ENCODE measurements at places on chromosomes 2 and 18.

- DNase-seq: no peak
These were observed 152.3 kb upstream of the STON1 start for GRCh38 chr2:48377646-48378045.

DNA sequence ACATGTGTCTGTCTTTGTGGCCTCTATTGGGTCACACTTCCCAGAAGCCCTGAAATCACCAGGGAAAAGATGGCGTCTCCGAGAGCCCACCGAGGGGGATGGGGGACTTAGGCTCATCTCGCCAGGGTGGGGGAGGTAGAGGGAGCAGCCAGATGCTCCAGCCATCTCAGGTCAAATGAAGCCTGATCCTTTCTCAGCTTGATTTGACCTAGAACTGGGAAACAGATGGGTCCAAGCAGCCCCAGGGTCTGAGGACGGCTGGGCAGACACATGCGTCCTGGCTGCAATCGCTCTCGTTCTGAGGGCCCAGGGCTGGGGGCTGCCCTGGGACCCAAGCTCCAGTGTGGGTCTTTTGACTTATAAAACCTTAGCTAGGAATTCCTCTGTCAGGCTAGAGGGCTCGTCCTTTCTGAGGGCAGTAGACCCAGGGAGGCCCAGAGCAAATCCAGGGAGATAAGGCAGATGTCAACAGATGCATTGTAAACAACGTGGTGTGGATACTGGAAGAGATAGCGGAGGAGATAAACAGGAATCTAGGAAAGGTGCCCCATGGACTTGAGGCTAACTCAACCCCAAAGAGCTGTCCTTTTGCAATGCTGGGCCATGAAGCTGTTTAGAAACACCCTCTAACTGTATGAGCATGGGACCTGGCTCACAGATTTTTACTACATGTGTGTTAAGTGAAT is 127.7 kb downstream of the MYCN start:
- DNase-seq: no peak

DNA sequence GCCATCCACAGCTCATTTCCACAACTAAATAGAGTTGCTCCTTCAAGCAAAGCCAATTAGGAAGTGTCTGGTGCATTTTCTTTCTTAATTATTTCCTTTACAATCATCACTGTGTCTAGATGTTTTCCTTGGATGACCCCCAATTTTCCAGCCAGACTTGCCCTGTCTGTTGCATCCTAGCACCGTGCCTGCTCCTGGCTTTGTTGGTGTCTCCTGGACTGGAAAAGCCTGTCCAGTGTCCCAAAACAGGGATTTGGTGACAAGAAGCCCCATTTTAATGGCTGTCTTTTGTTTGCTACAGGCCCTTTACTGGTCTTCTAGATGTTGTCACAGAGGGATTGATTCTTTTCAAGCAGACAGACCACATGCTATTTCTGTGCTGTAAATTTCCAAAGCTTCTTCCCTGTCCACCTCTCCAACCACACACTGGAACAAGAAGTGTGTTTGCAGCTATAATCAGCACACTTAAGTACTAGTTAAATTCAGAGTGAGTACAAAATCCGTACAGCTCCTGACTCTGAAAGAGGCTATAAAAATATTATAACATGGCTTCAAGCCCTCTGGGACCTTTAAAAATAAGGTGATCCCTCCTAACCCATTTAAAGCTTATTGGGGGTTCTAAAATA is 38.4 kb downstream of the RNF144A start:
- no peak for DNase-seq

- no peak for DNase-seq
These were observed 338.1 kb downstream of the CTNNA2 start for GRCh38 chr2:79850912-79851311.

DNA sequence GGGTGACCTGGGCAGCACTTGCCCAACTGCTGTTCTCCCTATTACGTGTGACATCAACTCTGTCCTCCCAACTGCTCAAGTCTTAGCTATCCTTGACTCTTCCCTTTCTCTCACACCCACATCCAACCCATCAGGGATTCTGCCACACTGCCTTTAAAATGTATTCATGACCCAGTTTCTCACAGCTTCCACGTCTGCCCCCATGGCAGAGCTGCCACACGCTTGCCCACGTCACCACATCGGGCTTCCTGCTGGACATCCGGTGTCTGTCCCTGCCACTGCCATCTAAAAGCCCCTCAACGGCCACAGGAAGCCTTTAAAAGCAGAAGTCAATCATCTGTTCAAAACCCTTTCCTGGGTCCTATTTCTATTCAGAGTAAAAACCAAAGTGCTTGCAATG is 233.1 kb upstream of the POU3F3 start:
- no peak for DNase-seq

DNA sequence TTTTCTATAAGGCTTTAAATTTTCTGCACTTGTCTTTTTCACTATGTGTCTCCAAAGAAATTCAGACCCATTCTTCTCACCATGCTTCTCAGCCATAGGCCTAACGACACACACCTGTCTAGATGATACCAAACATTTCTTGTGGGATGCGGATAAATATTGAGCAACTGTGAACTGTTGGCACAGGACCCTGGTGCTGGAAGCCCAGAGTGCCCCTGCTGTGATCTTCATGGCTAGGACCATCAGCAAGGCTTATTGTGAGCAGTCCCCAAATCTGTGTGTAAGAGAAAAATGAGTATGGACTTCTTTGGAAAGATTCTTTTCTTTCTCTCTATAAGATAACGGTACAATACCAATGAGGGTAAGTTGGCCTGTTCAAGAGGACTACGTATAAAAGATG is 54.1 kb upstream of the NCK2 start:
- DNase-seq: no peak

- no peak for DNase-seq
These were observed 60.3 kb downstream of the ATIC start for GRCh38 chr2:215371915-215372897.

GRCh38 chr2:181628590-181629585 is 28.0 kb downstream of the CERKL start:
- no peak for DNase-seq

GRCh38 chr2:70887550-70888246 is 48.0 kb upstream of the ATP6V1B1 start:
- no peak for DNase-seq

GRCh38 chr2:62478093-62478580 is 27.9 kb downstream of the TMEM17 start:
- DNase-seq: peak; percentile 50

GRCh38 chr18:54238173-54238936 is 13.9 kb upstream of the MBD2 start:
- DNase-seq: no peak

GRCh38 chr2:88160517-88160916 is 9.6 kb upstream of the THNSL2 start:
- no peak for DNase-seq

DNA sequence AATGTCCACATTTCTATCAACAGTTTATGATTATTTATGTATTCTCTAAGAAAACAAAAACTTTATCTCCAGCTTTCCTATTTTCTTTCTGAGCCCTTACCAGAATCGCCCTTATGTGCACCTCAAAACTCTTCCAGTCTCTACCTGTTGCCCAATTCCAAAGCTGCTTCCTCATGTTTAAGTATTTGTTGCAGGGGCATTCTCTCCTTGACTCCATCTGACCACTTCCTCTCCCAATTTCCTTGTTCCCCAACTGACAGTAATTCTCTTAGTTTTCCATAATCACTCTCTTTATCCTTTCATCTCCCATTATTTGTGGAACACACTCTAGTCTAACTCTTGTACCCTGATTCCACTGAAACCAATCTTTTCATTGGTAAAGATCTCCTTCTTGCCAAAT is 105.4 kb upstream of the RBBP8 start:
- DNase-seq: no peak

- no peak for DNase-seq
These were observed 261.3 kb downstream of the CLIP4 start for GRCh38 chr2:29376541-29376940.

DNA sequence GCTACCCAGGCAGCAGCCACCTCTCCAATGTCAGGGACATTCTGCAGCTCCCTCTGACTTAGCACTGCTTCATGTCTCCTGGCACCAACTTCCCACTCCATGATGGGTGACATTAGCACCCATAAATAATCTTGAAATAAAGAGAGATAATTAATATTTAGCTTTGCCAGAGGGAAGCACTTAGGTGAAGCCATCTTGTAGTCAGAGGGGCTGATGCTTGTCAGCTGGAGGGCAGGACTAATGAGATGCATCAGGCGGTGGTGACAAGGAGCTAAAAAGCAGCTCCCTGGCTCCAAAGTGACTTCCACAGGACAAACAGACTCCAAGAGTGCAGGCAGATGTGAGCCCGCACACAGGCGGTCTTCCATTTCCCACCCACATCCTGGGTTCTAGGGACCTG is 153.0 kb upstream of the ID2 start:
- no peak for DNase-seq

DNA sequence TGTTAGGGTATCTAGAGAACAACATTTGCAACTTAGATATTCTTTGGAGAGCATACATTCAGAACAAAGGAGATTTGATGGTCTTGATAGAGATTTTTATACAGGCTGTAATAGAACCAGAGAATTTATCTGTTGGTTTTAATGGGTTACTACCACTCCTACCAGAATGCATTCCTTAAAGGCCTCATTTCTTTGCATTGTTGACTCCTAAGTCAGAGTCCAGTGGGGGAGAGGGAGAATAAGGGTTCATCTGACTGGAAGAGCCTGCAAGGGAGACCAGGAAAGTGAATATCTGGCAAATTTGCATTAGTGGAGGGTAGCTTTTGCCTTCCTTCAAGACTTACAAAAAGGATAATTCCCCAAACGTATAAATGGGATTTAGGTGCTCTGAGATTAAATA is 29.7 kb downstream of the AGPS start:
- DNase-seq: peak; percentile 12

DNA sequence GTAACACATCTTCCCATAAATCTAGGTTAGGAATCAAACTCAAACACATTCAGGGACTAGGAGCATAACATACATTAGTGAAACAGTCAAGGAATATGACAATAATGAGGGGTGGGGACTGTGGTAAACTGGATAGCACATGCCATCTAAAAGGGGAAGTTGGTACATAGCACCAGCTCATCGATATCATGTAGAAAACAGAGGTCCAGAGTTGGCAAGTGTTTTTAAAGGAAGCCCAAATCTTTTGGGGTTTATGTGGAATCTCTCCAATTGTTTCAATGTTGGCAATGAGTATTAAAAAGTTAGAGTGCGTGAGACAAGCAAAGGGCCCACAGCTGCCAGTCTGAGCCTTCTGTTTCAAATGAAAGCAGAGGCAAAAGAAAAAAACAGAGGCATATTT is 24.4 kb downstream of the KLF7 start:
- DNase-seq: no peak

DNA sequence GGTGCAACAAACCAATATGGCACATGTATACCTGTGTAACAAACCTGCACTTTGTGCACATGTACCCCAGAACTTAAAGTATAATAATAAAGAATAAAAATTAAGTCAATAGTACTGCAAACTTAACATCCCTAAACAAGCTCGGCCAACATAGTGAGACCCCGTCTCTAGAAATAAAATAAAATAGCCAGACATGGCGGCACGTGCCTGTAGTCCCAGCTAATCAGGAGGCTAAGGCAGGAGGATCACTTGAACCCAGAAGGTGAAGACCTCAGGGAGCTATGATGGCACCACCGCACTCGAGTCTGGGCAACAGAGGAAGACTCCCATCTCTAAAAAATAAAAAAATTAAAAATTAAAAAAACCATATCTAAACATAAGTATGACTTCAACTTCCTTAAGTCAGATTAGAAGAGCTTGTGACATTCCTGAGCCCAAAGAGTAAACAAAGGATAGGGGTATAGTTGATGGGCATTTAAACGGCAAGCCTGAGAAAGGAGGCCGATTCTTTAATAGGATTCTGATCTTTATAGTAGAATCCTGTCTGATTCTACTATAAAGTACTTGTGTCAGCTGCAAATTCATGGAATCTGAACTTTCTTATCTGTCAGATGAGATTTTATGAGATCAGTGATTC is 1.6 kb downstream of the FAM124B start:
- no peak for DNase-seq

DNA sequence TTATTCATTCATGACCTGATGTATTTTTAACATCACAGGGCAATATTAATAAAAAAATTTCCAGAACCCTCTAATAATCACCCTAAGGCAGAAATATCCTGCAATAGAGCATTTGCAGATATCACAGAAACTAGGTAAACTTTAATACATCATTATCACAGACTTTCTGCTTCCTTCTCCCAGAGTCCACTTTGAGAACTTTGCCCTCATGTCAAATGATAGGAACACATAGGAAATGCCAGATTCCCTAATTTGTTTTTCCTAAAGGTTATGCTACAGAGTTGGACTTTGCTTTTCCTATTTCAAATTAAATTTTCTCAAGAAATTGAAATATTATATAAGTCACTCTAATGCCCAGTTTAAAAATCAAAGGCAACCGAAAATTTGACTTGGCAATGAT is 352.8 kb upstream of the LRP1B start:
- no peak for DNase-seq

DNA sequence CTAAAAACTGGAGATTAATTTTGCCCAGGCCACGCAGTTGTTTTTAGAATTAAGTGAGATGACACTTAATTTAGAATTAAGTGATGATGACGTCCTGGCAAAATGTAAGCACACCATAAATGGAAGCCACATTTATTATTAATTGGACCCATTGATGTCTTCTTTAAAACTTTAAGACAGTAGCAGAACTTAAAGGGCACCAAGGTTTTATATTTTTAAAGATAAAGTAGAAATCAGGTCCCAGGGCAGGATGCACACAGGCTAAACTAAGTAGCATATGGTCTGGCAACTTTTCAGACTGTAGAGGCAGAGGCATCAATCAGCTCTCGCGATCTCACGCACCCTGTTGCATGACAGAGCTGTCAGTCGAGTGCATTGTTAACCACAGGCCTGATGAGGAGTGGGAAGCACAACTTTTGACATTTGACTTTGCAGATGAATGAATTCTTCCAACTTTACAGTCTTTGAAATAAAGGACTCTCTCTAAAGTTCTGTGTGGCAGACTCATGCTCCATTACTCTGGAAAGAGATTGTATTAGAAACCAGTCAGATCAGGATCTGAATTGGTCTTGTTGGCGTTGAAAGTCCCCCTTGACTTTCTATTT is 232.4 kb downstream of the CD226 start:
- DNase-seq: no peak

All from GM03348 (cell line).